ENCODE measurements at places on chromosomes 4 and X.

GRCh38 chr4:174828845-174829701 lies at the start of gene GLRA3:
Gene GLRA3, minus strand, starts transcription at chr4:174829247. Its CDS starts 436 bp downstream, at chr4:174828811.
- DNase-seq: no peak

DNA sequence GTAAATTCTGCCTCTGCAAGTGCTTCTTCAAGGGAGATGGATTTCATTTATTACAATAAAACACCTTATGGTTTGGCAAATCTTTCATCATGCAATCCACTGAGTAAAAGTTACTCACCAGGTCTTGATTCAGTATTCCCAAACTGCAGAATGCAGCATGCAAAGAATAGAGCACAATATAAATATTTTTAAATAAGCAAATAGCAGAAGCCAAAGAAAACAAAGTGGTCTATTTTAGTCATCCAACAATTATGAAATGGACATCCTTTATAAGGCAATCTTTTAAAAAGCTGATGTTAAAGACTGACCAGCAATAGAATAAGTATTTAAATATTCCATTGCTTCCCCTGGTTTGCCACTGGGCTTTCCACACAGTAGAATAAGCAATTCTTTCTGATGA lies 59.5 kb downstream of the SLC39A8 start:
- DNase-seq: no peak

GRCh38 chrX:133190877-133191738 lies 27.0 kb downstream of the TFDP3 start:
- DNase-seq: no peak

- no peak for DNase-seq
Measured at GRCh38 chrX:67435536-67435935, 108.3 kb upstream of the AR start.

- DNase-seq: no peak
Measured at GRCh38 chrX:136523770-136524169, 8.2 kb upstream of the VGLL1 start.

DNA sequence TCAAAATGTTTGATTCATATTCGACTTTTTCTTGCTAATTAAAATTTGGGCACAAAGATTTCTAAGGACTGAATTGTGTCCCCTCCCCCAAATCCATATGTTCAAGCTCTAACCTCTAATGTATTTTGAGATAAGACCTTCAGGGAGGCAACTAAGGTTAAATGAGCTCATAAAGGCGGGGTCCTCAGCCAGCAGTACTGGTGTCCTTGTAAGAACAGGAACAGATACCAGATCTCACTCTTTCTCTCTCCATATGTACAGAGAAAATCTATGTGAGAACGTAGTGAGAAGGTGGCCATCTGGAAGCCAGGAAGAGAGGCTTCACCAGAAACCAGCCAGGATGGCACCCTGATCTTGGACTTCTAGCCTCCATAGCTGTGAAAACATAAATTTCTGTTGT lies 116.9 kb downstream of the VEGFC start:
- no peak for DNase-seq

- no peak for DNase-seq
Measured at GRCh38 chr4:86816501-86817273, 32.5 kb downstream of the SLC10A6 start.

DNA sequence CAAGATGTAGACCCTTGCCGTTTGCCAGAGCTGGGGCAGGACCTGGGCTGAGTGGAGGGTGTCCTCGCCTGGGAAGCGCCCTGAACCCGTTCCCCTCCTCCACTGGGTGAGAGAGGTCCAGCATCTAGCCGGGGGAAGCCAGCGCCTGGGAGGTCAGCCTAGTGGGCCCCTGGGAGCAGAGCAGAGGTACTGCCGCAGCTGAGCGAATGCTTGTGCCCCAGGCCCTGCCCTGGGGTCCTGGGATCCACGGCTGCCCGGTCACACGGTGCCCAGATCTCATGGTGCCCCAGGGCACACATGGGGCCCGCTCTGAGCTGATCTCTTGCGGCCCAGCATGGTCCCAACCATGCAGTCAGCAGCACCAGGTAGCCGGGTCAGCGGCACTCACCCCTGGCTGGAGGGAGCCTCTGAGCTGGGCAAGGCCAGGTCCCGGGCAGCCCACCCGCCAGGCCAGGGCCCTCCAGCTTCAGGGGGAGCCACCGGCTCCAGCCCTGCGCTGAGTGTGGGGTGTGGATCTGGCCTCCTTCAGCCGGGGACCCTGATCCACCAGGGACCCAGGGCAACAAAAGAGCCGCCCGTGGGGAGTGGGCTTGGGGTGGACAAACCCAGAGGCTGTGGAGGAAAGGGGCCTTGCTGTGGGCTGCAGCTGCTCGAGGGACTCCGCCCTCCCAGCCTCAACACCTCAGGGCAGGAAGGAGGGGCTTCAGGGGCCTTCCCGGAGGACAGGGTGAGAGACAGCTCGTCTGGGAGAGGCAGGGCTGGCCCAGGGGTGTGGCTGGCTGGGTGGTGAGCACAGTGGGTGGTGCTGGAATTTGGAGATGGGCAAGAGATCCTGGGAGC lies 4.1 kb upstream of the CPLX1 start:
- DNase-seq: no peak

DNA sequence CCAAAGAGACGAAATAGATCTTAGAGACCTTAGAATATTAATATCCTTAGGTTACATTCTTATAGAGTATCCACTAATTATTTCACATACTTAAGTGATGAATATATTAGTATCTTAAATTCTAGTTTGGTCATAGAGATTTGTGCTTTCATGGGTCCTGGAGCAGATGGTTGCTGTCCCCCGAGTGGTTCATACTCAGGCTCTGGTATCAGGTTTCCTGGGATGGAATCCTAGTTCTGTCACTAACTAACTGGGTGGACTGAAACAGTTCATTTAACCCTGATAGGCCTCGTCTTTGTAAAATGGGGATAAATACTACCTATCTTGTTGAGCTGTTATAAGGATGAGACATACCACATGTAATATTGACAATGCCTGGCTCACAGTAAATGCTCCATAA lies 264.6 kb downstream of the TENM3 start:
- no peak for DNase-seq

- DNase-seq: no peak
Measured at GRCh38 chr4:93878566-93878965, 50.0 kb downstream of the ATOH1 start.

- DNase-seq: no peak
Measured at GRCh38 chr4:152920768-152921167, 15.4 kb upstream of the FHDC1 start.

DNA sequence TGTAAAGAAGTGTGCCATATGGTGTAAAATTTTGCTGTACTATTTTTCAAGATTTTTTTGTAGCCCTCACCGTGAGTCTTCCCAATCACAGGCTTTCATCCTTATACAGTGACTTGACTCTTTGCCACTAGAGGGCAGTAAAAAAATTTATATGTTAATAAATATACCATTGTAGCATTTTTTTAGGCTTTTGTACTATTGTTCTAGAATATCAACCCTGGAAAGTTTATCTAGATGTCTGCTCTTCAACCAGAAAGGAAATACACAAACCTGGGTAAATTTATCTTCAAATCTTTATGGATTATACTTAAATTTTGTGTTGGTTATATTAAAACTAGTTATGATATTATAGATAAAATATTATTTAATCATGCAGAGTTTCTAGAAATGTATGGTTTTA lies 235.3 kb downstream of the TENM3 start:
- no peak for DNase-seq

DNA sequence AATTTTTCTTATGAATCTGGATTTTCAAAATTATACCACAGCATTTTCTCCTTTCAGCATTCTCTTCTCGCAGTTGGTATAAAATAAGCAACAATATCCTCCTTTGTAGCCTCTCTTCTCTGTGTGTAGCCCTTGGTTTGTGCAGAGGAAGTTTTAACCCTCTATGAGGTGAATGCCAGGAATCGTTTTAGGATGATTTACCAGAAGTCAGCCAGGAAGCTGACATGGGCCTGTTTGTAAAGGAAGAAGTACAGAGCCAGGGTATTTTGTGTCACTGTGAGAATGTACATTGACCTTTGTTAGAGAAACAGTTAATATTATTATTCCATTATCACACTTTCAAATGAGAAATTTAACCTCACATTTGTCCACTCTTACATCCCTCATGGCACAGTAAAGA lies 88.9 kb upstream of the RPL34 start:
- DNase-seq: no peak

GRCh38 chr4:181601103-181601502 lies 642.1 kb upstream of the TENM3 start:
- no peak for DNase-seq

- no peak for DNase-seq
Measured at GRCh38 chr4:82680834-82681233, 117.8 kb downstream of the SCD5 start.

- DNase-seq: no peak
Measured at GRCh38 chr4:63105839-63106238, 1303.4 kb downstream of the TECRL start.

DNA sequence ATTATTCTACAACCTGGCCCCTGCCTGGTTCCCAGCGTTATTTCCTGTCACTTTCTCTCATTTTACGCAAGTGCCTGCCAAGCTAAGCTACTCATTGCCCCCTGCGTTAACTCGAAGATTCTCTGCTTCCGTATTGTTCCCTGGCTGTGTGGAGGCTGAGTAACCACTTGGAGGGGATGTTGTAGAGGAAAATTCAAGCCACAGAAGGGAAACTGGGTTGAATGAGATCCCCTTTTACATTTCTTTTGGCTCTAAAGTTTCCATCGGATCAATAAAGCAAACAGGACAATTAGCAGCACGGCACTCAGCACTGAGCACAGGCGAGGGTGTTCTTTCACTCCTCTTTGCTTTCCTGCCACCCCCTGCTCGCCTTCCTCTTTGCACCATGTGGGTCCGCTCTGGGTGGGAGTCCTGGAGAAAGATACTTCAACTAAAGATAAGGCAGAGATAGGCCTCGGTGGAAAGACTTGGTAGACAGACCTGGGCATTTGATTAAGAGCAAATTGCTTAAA lies 4.2 kb upstream of the TMSB4X start:
- DNase-seq: no peak

GRCh38 chr4:11799196-11799595 lies 370.5 kb upstream of the HS3ST1 start:
- no peak for DNase-seq

GRCh38 chr4:1771555-1772305 lies 21.4 kb upstream of the FGFR3 start:
- no peak for DNase-seq

- DNase-seq: no peak
Measured at GRCh38 chrX:41022566-41022965, 62.7 kb upstream of the USP9X start.

DNA sequence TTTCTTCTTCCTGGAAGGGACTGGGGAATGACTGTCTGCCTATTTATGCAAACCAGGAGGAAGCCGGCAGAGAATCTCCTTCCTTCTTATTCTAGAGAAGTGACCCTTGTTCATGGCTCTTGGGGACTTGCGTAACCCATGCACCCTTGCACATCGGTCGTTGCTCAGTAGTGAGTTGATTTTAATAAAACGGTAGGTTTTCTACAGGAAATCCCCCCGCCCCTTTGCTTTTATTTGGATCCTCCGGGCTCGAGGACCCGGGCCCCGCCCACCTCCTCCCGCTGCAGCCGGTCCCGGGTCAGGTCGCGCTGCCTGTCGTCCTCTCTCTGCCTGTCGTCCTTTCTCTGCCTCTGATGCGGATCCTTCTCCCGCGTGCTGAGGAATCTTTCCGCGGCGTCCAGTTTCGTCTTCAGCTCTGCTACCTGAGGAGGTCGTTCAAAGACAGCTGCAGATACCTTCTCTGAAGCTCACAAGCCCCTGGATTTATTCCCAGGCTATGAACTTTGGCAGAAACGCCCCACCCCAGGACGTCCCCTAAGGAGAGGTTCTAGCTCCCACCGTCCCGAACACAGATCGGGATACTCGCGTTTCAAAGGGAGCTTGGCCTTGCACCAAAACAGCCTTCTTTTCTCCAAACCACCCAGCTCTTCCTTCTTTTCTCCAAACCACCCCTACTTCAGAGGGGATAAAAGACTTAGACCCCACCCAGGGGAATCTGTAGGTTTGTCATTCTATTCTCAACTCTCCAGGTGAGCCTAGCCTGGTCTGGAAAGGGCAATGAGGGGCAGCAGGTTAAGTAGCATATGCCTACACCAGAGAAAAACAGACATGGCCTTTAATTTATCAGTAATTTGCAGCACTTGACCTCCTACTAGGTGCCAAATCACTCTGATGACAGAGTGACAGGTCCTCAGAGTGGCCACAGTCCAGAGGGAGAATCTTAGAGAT lies 7.0 kb downstream of the TNIP3 start:
- DNase-seq: no peak

- DNase-seq: no peak
Measured at GRCh38 chrX:115344885-115345614, 55.5 kb downstream of the LUZP4 start.

GRCh38 chrX:103155201-103155600 lies 59.7 kb upstream of the BEX4 start:
- DNase-seq: no peak

DNA sequence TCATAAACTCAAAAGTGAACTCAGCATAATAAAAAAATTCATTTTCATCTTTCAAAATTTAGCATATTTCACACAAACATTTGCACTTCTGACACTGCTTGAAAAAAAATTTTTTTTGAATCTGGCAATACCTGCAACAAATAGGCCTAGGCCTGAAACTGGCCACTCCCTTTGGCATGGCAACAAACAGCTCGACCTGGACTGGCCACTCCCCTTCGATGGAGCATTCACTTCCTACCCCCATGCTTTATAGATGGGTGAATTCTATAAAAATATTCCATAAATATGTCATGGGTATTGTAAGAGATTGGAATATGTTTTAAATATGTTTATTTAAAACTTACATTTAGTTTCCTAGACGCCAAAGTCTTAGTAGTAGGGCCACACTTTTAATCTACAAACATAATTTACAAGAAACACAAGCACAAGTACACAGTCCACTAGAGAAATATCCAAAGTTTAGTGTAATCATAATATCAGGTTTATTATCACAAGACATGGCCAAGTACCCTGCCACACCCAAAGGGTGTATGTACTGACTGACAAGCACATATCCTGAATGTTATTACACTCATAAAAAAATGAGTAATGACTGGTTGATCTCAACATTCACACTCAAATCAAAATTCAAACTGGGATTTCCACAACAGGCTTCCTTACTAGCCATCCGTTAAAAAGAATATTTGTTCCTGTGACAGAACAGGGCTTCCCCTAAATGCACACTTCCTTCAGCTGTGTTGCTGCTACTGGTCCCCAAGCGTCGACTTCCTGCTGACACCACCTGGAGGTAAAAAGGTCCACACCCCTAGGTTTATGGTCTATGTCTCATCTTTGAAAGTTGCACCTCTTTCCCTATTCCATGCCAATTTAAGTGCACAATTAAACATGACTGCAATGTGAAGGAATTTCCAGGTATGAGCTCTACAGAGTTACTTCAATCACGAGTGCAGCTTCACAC lies 271.5 kb downstream of the NR3C2 start:
- no peak for DNase-seq

- no peak for DNase-seq
Measured at GRCh38 chr4:2049381-2049780, 9.7 kb upstream of the NAT8L start.

- DNase-seq: no peak
Measured at GRCh38 chr4:30525662-30526315, 194.4 kb upstream of the PCDH7 start.

GRCh38 chr4:97013711-97014110 lies 1129.6 kb downstream of the STPG2 start:
- DNase-seq: no peak

All from stimulated activated CD8-positive, alpha-beta memory T cell treated with anti-CD3 and anti-CD28 coated beads, Interleukin-7, amount 100 ng/mL, for 24 hours (primary cell).